ENCODE measurements at places on chromosomes 2 and 18. TPM values are rescaled to one million over a fixed set of nuclear protein-coding genes. Genes with fewer than 3 reads are reported as not detected.

GRCh38 chr2:128219891-128220290 lies 98.8 kb downstream of the HS6ST1 start:
- no peak for DNase-seq
- H3K4me1 ChIP-seq = no peaks in the 10 kb centered on the region
- H3K27ac ChIP-seq = no peak overlapping the region
- no peaks in the 10 kb centered on the region for H3K27me3 ChIP-seq
- no peaks in the 10 kb centered on the region for H3K36me3 ChIP-seq
- no peak overlapping the region for H3K4me3 ChIP-seq

- DNase-seq = peak; percentile 60
- H3K36me3 ChIP-seq = no peaks in the 10 kb centered on the region
- H3K4me3 ChIP-seq = no peak overlapping the region
- H3K27me3 ChIP-seq = no peaks in the 10 kb centered on the region
- H3K4me1 ChIP-seq = no peaks in the 10 kb centered on the region
Measured at GRCh38 chr2:196750977-196751631, 48.4 kb downstream of the GTF3C3 start.

DNA sequence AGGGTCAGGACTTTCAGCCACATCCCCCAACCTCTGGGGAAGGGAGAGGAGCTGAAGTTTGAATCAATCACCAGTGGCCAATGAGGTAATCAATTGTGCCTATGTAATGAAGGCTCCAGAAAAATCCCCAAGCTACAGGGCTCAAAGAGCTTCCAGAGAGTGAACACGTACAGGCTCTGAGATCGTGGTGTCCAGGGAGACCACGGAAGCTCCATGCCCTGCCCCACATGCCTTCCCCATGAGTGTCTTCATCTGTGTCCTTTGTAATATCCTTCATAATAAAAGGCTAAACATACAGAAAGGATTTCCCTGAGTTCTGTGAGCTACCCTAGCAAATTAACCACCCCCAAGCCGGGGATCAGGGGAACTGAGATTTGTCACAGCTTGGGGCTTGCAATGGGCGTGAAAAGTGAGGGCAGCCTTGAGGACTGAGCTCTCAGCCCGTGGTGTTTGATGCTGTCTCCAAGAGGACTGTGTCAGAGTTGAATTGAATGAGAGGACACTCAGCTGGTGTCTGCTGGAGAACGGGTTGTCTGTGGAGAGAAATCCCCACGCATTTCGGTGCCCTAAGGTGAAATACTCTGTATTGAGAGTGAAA lies 25.5 kb upstream of the TUBB6 start:
- peaks cover 6% of the 10 kb centered on the region for H3K4me1 ChIP-seq
- H3K36me3 ChIP-seq = no peaks in the 10 kb centered on the region
- H3K27me3 ChIP-seq = no peaks in the 10 kb centered on the region
- no peak overlapping the region for H3K4me3 ChIP-seq
- no peak overlapping the region for H3K27ac ChIP-seq
- no peak for DNase-seq

GRCh38 chr2:19642501-19642900 lies 259.3 kb downstream of the TTC32 start:
- no peak overlapping the region for H3K4me3 ChIP-seq
- H3K27me3 ChIP-seq = peaks cover 7% of the 10 kb centered on the region
- no peaks in the 10 kb centered on the region for H3K4me1 ChIP-seq
- no peak for DNase-seq

GRCh38 chr2:223319601-223320000 lies 267.6 kb downstream of the KCNE4 start:
- H3K27me3 ChIP-seq = peaks cover 5% of the 10 kb centered on the region
- no peak overlapping the region for H3K4me3 ChIP-seq
- no peak for DNase-seq
- H3K27ac ChIP-seq = no peak overlapping the region
- H3K36me3 ChIP-seq = no peaks in the 10 kb centered on the region

DNA sequence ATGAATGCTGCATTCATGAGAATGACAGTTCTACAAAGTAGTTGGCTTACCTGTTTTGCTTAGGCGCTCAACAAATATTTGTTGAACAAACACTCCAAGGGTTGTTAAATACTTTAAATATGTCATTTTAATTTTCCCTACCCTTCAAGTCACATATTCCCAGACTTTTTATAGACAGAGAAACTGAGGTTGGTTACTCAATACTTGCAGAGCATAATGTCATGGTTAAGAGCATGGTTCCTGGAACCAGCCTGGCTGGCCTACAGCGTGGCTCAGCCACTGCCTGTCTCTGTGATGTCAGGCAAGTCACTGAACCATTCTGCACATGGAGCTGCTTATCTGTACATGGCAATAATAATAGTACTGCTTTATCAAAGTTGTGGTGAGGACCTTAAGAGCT lies 120.0 kb upstream of the STK17B start:
- no peak overlapping the region for H3K4me3 ChIP-seq
- H3K4me1 ChIP-seq = peaks cover 44% of the 10 kb centered on the region
- no peak for DNase-seq
- H3K27me3 ChIP-seq = no peaks in the 10 kb centered on the region
- no peaks in the 10 kb centered on the region for H3K36me3 ChIP-seq

DNA sequence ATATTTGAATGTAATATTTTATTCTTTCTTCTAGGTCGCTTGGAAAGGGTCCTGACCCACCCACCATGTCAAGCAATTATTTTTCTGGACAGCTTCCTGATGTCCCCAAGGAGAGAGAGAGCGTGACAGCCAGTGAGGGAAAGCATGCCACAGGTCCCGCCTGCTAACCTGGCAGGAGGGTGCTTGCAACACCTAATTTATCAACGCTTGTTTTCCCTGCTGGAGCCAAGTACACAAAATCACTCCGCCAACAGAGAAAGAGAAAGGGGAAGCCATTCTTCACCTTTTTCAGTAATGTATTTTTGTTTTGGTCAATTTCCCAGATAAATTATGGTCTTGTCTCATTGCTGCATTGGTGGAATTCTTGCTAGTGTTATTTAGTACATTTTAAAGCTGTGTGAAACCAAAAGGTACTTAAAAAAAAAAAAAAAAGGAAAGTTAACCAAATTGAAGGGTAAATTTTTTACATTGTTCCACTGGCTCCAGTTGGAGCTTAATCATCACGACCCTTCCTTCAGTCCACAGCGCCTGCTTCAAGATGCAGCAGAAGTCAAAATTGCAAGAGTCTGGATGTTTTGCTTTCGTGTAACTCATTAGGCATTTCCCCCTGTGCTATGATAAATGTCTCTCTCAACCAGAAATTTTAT lies 88.5 kb upstream of the COPS8 start:
- no peaks in the 10 kb centered on the region for H3K36me3 ChIP-seq
- no peaks in the 10 kb centered on the region for H3K27me3 ChIP-seq
- H3K4me1 ChIP-seq = no peaks in the 10 kb centered on the region
- no peak for DNase-seq

DNA sequence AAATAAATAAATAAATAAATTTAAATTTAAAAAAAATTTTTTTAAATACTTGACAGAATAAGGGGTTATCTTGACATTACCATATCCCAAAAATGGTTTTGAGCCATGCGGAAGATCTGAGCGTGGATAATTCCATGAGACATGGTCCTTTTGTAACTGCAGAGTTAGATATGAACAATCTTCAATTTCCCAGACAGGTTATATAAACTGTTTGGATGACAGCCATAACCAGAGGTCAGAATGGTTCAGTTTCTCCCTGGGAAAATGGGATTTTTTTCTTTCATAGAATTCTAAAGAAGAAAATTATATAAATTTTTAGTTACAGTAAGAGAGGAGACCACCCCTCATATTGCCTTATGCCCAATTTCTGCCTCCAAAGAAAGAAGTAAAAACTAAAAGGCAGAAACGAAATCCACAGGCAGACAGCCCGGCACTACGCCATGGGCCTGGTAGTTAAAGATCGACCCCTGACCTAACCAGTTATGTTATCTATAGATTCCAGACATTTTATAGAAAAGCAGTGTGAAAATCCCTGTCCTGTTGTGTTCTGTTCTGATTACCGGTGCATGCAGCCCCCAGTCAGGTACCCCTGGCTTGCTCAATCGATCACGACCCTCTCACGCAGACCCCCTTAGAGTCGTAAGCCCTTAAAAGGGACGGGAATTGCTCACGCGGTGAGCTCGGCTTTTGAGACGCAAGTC lies 3.0 kb downstream of the GALM start:
- no peak overlapping the region for H3K4me3 ChIP-seq
- no peaks in the 10 kb centered on the region for H3K36me3 ChIP-seq
- DNase-seq = no peak
- H3K4me1 ChIP-seq = no peaks in the 10 kb centered on the region
- H3K27me3 ChIP-seq = no peaks in the 10 kb centered on the region

DNA sequence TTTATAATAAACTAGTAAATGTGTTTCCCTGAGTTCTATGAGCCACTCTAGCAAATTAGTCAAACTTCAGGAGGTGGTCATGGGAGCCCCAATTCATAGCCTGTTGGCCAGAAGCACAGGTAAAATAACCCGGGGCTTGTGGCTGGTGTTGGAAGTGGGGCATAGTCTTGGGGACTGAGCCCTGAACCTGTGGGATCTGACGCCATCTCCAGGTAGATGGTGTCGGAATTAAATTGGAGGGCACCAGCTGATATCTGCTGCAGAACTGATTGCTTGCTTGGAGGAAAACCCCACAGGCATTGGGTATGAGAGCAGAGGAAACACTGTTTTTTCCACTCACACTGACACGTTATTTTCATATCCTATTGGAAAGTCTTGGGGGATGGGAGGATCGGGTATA lies 14.1 kb downstream of the NMS start:
- no peak for DNase-seq
- no peak overlapping the region for H3K4me3 ChIP-seq
- no peaks in the 10 kb centered on the region for H3K36me3 ChIP-seq
- no peaks in the 10 kb centered on the region for H3K27me3 ChIP-seq
- no peak overlapping the region for H3K27ac ChIP-seq

GRCh38 chr2:188787021-188787657 lies 187.0 kb upstream of the COL3A1 start:
- no peak for DNase-seq
- no peak overlapping the region for H3K27ac ChIP-seq
- H3K36me3 ChIP-seq = no peaks in the 10 kb centered on the region
- H3K4me1 ChIP-seq = peaks cover 19% of the 10 kb centered on the region
- no peak overlapping the region for H3K4me3 ChIP-seq

GRCh38 chr2:85777441-85777861 lies 23.7 kb downstream of the ATOH8 start:
- H3K4me1 ChIP-seq = peaks cover 29% of the 10 kb centered on the region
- no peaks in the 10 kb centered on the region for H3K27me3 ChIP-seq
- no peak overlapping the region for H3K27ac ChIP-seq
- no peak for DNase-seq
- H3K36me3 ChIP-seq = peaks cover 94% of the 10 kb centered on the region

GRCh38 chr2:151552287-151552686 lies 142.6 kb downstream of the RIF1 start:
- H3K4me1 ChIP-seq = no peaks in the 10 kb centered on the region
- H3K27me3 ChIP-seq = no peaks in the 10 kb centered on the region
- peaks cover 52% of the 10 kb centered on the region for H3K36me3 ChIP-seq
- DNase-seq = no peak

DNA sequence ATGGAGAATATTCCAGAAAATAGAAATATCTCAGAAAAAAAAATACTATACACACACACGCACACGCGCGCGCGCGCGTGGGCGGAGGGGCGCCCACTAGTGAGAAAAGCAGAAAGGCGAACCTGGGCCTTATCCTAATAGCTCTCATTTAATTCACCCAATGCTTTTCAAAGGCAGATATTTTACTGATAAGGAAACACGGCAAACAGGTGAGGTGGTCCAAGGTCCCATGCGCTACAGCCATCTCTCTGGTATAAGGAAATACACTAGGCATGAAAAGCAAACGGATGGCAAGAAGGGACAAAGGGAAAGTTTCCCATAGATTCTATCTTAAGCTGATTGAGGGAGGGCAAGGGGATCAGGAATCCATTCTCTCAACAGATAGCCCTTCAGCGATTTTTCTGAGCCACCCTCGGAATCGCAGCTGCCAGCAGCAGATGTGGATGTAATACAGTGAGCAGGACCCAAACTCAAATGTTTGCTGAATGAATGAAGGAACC lies 136.7 kb downstream of the TMEM247 start:
- H3K4me1 ChIP-seq = peaks cover 13% of the 10 kb centered on the region
- peak; percentile 13 for DNase-seq
- H3K27me3 ChIP-seq = no peaks in the 10 kb centered on the region
- H3K27ac ChIP-seq = peak overlapping the region; percentile 64
- peak overlapping the region; percentile 77 for H3K4me3 ChIP-seq

DNA sequence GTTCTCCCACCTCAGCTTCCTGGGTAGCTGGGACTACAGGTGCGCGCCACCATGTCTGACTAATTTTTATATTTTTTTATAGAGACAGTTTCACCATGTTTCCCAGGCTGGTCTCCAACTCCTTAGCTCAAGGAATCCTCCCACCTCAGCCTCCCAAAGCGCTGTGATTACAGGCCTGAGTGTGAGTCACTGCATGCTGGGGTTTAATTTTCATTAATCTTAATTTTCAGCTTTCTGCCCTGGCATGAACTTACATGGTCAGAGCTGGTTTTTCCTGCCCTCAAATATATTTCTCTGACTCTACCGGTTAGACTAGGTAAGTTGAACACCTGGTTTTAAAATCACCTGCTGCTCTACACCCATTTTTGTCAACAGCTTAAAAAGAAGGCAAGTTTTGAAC lies 3.1 kb downstream of the MARCHF7 start:
- no peak for DNase-seq
- peaks cover 53% of the 10 kb centered on the region for H3K36me3 ChIP-seq
- no peak overlapping the region for H3K27ac ChIP-seq

- no peak overlapping the region for H3K27ac ChIP-seq
- H3K36me3 ChIP-seq = no peaks in the 10 kb centered on the region
- no peak for DNase-seq
- H3K27me3 ChIP-seq = no peaks in the 10 kb centered on the region
Measured at GRCh38 chr18:45133276-45133675, 452.6 kb downstream of the SETBP1 start.

Gene PLEK
- total RNA-seq = 0.10 TPM

Gene PSTPIP2
- 6.1 TPM for total RNA-seq

Gene HOXD4
- not detected for total RNA-seq

Gene MOCOS
- total RNA-seq = not detected

Gene ZNF521
- total RNA-seq = 17.6 TPM

Gene ALK
- total RNA-seq = 56.4 TPM

Gene GREB1L
- not detected for total RNA-seq
